CD4-positive, alpha-beta T cell treated with Interleukin-1 beta for 1 hour (primary cell): ENCODE measurements at places on chromosomes 1 and 21.

- no peak for DNase-seq
Observed at GRCh38 chr1:212583643-212584042, 24.9 kb upstream of the ATF3 start.

DNA sequence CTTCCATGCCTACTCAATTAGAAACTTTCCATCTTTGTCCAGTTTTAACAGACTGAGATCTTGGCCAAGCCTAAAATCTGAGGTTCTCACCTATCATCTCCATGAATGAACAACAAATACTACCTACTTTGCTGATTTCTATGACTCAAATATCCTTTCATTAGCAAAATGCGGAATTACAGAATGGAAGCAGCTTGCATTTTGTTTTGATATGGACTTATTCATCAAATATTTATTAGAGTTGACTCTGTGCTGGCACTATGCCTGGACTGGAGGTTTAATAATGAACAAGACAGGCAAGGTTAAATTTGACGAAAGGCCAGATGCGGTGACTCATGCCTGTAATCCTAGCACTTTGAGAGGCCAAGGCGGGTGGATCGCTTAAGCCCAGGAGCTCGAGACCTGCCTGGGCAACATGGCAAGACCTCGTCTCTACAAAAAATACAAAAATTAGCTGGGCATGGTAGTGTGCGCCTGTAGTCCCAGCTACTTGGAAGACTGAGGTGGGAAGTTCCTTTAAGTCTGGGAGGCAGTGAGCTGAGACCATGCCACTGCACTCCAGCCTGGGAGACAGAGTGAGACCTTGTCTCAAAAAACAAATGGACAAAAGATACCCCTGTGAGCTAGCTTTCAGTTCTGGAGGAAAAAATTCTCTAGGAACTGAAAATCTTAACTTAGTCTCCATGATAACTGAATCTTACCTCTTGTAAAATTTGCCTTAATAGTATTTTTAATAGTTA lies 29.4 kb upstream of the SOD1 start:
- no peak for DNase-seq

GRCh38 chr1:29933067-29933466 lies 696.7 kb downstream of the PTPRU start:
- DNase-seq = no peak

- no peak for DNase-seq
Observed at GRCh38 chr21:45403133-45403824, 1.7 kb upstream of the COL18A1 start.

- DNase-seq = no peak
Observed at GRCh38 chr1:63991685-63992084, 211.7 kb upstream of the UBE2U start.
